ENCODE measurements at places on chromosomes 7 and 10.

DNA sequence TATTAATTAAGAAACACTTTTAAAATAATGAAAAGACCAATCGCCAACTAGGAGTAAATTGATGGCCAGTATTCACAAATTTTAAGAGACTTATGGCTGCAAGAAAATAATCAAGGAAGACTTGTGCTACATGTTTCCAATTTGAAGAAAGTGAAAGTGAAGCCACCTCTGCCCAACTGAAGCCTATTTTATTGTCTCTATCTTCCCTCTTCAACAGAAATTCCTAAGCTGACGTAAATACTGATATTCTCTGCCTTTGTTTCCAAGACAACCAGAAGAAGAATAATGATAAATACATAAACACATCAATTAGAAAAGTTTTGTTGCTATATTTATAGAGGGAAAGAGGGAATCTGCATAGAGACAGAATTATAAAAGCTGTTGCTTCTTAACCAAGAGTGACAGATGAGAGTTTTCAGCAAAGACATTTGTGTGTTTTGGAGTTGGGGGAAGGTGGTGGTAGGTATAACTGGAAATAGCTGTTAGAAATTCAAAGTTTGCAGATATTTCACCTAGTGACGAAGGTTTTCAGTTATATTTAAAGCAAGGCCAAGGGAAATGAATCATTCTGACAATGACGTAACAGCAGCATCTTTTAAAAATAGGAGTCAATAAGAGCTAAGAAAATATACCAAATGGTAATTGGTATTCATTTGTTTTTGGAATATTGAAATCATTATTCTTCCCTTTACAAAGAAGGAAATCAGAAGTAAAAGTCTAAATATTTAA lies 576.6 kb upstream of the SORCS1 start:
- peak; percentile 3 for DNase-seq

DNA sequence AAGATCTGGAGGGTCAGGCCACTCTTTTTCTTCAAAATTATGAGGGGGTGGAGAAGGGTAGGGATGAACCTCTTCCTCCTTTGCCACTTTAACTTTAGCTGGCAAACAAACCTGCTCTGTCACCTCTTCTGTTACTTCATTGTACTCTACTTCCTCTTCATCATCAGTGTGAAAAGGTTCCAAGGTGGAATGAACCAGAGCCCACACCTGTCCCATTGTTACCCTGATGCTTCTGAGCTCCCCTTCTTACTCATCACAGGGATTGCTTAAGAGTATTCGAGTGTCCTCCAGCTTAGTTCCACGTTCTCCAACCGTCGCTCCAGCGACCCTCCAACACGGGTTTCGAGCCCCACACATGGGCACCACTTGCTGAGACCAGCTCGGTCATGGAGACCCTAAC lies 5.2 kb downstream of the MRPS24 start:
- no peak for DNase-seq

DNA sequence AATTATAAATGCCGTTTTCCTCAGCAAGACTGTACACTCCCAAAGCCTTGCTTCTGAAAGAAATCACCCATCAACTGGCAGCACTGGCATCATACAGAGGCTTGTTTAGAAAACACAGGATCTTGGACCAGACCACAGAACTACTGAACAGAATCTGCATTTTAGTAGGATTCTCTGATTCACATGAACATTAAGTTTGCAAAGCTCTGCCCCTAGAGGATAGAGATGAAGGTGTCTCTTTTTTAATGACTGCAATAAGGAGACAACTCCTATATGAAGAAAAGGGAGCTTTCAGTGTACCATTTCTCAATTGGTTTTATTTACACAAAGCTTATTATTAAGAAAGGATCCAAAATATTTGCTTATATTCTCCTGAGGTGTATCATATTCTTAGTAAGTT lies 172.7 kb downstream of the AGMO start:
- no peak for DNase-seq

DNA sequence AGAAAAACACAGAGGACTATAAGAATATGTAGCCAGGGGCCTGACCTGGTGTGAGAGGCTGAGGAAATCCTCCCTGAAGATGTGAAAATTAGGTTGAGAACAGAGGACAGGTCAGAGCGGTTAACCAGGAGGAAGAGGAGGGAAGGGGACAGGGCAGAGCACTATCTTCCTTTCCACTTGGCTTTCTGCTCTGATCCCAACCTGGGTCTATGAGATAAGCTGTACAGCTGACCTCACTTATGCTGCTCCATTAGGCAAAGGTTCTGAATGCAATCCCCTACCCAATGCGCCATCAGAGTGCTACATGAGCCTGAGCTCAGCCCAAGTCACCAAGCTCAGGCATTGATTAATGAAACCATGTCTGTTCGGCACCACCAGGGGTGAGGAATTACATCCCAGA lies 10.5 kb downstream of the LIPA start:
- no peak for DNase-seq

DNA sequence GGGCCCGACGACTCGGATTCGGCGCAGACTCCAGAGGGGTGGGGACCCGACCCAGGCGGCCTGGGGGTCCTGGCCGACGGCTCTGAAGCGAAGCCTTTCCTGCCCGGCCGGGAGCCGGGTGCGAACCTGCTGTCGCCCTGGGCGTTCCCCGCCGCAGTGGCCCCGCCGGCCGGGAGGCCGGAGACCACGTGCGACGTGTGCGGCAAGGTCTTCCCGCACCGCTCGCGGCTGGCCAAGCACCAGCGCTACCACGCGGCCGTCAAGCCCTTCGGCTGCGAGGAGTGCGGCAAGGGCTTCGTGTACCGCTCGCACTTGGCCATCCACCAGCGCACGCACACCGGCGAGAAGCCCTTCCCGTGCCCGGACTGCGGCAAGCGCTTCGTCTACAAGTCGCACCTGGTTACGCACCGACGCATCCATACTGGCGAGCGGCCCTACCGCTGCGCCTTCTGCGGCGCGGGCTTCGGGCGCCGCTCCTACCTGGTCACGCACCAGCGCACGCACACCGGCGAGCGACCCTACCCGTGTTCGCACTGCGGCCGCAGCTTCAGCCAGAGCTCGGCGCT lies 15.4 kb downstream of the ZNF316 start:
- no peak for DNase-seq

- no peak for DNase-seq
Measured at GRCh38 chr10:72277996-72278667, 4.4 kb downstream of the DDIT4 start.

DNA sequence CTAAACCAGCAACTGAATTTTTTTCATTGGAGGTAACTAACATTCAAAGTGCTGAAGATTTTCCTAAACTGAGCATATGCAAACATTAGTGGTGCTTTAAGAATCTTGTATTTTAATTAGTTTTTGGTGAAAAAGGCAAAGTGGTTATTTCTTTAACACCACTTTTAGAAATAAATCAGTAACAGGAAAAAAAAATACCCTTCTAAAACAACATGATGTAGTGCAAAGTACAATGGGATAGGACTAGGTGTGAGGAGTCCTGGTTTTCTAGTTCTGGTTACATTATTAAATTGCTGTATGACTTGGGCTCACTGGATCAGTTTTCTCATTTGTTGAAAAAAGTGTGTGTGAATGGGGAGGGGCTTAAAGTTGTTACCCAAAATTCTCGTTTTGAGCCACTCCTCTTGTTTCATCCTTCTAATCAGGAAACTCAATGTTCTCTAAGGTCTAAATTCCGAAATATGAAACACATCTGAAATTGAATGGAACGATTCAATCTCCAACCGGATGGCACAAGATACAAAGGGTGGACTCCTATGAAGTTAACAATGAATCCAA lies 1.8 kb downstream of the WASL start:
- DNase-seq, result peak; percentile 35

- DNase-seq, result no peak
Measured at GRCh38 chr10:34549953-34550352, 265.1 kb downstream of the PARD3 start.

GRCh38 chr7:129497156-129497555 lies 5.2 kb upstream of the SMKR1 start:
- no peak for DNase-seq

GRCh38 chr7:150988230-150989226 lies 2.3 kb upstream of the NOS3 start:
- peak; percentile 21 for DNase-seq

- no peak for DNase-seq
Measured at GRCh38 chr7:82154728-82155127, 288.8 kb downstream of the CACNA2D1 start.

GRCh38 chr7:102466097-102466496 lies 1.3 kb downstream of the LRWD1 start:
- no peak for DNase-seq

- DNase-seq, result no peak
Measured at GRCh38 chr10:110215286-110216170, 8.1 kb downstream of the MXI1 start.

GRCh38 chr10:36899652-36900051 lies 225.7 kb upstream of the ANKRD30A start:
- no peak for DNase-seq

- DNase-seq, result peak; percentile 83
Measured at GRCh38 chr7:102286237-102287110, at the start of gene SH2B2. Gene SH2B2 (plus strand): TSS chr7:102286868. CDS start chr7:102300551, 13,683 bp downstream.

GRCh38 chr7:114085592-114086501 lies 167.0 kb upstream of the PPP1R3A start:
- DNase-seq, result peak; percentile 35

- peak; percentile 64 for DNase-seq
Measured at GRCh38 chr10:58299580-58299979, 30.6 kb downstream of the CISD1 start.

DNA sequence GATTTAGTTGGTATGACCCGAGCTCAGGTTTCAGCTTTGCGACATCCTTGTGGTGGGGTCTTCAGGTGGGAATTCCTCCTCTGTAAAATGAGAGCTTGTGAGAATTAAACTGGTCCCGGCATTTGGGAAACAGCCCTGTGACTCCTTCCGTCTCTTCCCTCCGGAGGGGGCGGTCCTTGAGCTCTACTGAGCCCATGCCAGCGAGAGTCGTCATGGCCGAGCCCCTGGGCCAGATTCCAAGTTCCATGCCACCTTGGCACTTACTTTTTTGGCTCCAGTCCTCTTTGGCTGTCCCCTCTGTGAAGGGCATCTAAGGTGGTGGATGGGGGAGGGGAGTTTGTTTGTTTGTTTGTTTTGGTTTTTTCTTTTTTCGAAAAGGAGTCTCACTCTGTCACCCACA lies 47.6 kb downstream of the GTF2IRD1 start:
- no peak for DNase-seq

DNA sequence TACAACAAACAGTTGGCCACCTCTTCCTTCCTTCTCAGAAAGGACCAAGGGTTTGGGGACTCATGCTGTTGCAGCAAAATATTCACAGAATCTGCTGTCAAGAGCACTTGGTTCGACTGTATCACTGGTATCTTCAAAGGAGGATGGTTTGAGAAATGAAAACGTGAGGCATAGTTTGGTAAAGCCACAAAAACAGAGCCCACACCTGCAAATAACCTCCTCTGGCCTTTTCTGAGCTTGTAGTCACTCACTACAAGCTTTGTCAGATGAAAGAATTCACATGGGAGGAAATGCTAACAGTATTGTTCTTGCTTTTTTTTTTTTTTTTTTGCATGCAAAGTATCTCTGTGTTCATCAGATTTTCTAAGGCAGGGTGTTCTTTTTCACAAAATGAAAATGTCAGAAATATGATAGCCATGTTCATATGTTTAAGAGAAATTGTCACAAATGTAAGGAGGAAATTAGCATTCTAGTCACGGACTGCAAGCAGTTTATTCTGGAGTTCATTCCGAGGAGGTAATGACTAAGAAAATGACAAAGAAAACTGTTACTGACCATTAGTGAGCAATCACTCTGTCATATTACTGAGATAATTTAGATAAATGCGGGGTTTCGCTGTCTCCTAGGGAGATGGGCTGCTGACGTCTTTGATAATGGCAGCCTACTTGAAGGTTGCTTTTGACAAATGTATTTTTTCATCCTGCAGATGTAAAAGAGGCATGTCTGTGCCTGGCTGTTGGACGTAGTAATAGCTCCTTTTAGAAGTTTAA lies 117.8 kb upstream of the MYO3A start:
- no peak for DNase-seq

DNA sequence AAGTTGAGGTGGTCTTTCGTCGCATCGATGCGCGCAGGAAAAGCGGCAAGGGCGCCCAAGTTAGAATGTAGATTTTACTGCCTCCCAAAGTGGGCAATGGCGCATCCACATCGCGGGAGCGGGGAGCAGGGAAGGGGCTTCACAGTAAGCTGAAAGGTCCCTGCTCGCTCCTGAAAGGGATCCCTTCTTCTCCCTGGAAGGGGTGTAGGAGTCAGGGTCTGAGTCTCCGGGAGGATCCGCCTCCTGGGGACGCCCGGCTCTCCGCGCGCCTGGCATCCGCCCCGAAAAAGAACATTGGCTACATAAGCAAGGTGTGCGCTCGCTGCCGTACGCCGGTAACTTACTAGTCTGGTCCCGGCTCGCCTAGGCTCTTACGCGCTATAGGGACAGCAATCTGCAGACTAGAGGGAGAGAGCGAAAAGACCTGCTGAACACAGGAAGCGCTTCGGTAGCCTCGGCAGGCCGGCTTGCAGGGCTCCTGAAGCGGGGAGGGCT lies 804 bp downstream of the UNC5B start:
- DNase-seq, result peak; percentile 32

- DNase-seq, result no peak
Measured at GRCh38 chr10:7589748-7590147, 77.0 kb downstream of the ITIH5 start.

GRCh38 chr7:91945476-91945875 lies 4.8 kb downstream of the AKAP9 start:
- DNase-seq, result peak; percentile 74

GRCh38 chr7:56026538-56026937 lies 24.7 kb downstream of the PSPH start:
- DNase-seq, result no peak

GRCh38 chr10:113666682-113667252 lies 2.9 kb upstream of the NRAP start:
- DNase-seq, result peak; percentile 27

GRCh38 chr10:103559776-103560175 lies 66.3 kb downstream of the NEURL1 start:
- no peak for DNase-seq

GRCh38 chr7:30664184-30664885 lies 17.9 kb downstream of the CRHR2 start:
- DNase-seq, result no peak

GRCh38 chr10:61698968-61699655 lies 36.4 kb downstream of the CABCOCO1 start:
- no peak for DNase-seq

DNA sequence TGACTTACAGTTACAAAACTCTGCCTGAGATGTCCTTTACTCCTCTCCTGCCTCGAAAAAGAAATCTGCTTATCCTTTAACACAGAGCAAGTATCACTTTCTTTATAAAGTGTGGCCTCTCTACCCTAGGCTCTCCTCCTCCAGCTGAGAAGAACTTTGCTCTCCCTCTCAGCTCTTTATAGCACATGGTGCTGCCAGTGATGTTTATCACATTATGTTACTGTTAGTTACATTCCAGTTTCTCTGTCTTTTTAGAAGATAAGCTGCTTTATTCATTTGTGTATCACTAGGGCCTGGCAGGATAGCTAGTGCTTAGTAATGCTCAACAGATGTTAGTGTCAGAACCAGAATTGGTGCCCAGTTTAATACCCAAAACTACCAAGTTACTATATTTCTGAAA lies 41.1 kb upstream of the TMEM229A start:
- no peak for DNase-seq

Data from inflammatory macrophage treated with lipopolysaccharide for 4 hours (primary cell).